ENCODE measurements at places on chromosomes 7 and 10.

- DNase-seq: no peak
These were observed 95.7 kb downstream of the CTTNBP2 start for GRCh38 chr7:117777335-117778142.

DNA sequence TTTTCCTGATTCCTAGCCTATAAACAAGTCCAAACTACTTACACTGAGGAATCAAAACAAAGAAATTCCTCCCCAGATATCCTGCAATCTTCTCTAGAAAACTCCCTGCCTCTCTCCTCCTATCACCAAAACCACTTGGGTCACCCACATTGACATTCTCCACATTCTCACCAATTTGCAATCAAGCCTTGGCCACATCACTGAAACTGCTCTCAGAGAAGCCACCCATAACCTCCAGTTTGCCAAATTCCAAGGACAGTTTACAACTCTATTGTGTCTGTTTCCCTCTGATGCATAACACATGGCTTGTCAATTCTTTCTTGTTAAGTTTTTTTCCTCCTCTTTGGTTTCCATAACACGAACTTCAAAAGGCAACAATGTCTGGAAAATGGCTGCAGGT lies 233.5 kb downstream of the XPNPEP1 start:
- no peak for DNase-seq

GRCh38 chr7:144473908-144474307 lies 70.4 kb upstream of the NOBOX start:
- no peak for DNase-seq

GRCh38 chr7:136266457-136266856 lies 289.3 kb upstream of the MTPN start:
- DNase-seq: no peak

DNA sequence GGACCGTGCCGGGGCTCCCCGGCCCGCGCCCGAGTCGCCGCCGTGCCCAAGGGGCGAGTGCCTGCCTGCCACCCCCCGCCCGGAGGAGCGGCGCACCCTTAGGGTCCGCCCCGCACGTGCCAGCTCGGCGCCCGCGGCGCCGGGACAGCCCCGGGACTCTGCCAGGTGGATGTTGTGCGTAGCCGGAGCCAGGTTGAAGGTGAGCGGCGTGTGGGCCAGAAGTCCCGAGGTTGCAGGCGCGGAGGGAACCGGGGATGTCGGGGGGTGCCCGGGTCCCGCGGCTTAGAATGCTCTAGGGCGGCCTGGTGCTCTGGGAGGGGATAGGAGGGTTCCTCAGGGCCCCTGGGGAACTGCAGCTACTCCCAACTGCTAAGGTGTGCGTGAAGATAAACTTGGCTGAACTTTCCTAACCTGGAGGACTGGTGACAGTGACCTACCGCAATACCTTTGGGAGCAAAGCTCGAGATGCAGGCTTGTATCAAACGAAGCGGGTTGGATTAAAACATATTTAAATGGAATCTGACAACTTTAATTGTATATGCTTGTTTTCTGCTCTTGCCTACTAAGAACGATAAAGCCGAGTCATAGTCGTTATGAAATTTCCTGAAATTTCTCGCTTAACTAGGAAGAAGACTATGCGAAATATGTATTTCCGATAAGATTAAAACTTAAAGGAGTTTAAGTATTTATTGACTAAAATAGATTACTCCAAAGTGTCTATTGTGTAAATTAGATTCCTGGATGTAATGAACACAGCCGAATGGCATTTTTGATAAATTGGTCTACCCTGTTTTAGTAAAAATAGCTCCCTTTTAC lies at the start of gene CUX1:
Gene CUX1 (plus strand): TSS at position 156 of the 816 bp plus-strand sequence. CDS start 14 bp downstream, at position 170.
- no peak for DNase-seq

GRCh38 chr7:107446988-107447387 lies 22.9 kb upstream of the GPR22 start:
- no peak for DNase-seq

- no peak for DNase-seq
These were observed 39.2 kb downstream of the ZNF467 start for GRCh38 chr7:149733924-149734790.

DNA sequence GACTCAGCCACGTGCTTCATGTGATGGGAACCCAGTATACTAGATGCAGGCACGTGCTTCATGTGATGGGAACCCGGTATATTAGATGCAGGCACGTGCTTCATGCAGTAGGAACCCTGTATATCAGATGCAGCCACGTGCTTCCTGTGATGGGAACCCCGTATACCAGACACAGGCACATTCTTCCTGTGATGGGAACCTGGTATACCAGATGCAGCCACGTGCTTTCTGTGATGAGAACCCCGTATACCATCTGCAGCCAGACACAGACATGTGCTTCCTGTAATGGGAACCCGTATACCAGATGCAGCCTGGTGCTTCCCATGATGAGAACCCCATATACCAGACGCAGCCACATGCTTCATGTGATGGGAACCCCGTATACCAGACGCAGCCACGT lies 44.0 kb downstream of the MGMT start:
- no peak for DNase-seq

GRCh38 chr7:71364551-71364950 lies 232.6 kb downstream of the GALNT17 start:
- no peak for DNase-seq

- no peak for DNase-seq
These were observed 513.9 kb downstream of the GATA3 start for GRCh38 chr10:8568401-8568800.

GRCh38 chr7:1050254-1050906 lies 6.0 kb downstream of the GPR146 start:
- DNase-seq: no peak

DNA sequence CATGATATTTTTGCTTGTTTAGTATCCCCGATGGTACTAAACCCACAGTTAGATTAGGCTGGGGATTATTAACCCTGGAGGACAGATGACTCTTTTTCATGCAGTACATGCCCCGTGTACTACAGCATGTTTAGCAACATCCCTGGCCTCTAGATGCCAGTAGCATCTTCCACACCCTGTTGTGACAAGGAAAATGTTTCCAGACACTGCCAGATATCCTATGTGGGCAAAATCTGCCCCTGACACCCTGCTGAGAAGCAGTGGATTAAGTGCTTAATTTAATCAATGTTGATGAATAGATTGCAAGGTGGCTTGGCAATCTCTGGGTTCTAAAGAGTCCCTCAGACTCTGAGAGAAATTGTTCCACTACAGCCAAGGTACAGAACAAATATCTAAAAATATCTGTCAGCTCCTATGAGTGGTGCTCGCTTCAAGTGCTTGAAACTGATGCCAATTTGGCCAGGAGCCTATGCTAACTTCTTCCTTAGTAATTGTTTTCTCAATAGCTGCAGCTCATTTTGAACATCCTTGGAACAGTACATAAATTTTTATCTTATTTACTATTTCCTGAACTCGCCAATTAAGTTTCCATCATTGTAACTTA lies 247.0 kb downstream of the SORCS1 start:
- DNase-seq: no peak

GRCh38 chr10:77571490-77571889 lies 66.1 kb downstream of the KCNMA1 start:
- DNase-seq: no peak

- no peak for DNase-seq
These were observed 133.3 kb downstream of the RAMP3 start for GRCh38 chr7:45290880-45291279.

DNA sequence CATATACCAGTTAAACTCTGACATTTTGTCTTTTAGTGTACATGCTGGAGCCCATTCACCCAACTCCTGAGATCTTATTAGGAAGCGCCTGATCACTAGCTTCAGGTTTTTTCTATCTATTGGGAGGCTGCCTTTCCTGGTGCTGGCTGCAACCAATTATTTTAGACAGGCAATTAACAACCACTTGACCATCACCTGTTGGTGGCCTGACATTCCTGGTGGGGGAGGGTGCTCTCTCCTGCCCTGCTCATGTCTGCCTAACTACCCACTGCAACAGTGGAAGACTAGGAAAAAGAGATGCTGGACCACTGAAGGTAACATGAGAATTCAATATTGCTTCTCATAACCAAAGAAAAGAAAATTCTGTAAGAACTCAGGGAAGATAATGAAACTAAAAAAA lies 190.3 kb upstream of the GRM3 start:
- DNase-seq: no peak

DNA sequence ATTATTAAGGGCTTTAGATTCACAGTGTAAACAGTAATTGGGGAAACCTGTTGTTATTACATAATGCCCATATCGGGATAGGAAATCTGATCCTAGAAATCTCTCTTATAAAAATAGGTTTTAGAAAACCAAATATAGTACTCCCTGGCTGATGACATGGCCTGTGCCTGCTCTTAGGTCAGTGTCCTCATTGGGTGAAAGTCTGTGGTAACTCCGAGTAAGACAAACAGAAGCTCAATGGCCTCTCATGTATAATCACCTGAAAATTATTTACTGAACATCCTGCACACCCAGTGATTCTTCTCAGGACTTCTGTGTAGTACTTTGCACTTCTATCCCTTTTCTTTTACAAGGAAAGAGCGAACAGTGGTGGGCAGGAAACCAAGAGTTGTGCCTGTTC lies 37.8 kb downstream of the SEM1 start:
- DNase-seq: no peak

DNA sequence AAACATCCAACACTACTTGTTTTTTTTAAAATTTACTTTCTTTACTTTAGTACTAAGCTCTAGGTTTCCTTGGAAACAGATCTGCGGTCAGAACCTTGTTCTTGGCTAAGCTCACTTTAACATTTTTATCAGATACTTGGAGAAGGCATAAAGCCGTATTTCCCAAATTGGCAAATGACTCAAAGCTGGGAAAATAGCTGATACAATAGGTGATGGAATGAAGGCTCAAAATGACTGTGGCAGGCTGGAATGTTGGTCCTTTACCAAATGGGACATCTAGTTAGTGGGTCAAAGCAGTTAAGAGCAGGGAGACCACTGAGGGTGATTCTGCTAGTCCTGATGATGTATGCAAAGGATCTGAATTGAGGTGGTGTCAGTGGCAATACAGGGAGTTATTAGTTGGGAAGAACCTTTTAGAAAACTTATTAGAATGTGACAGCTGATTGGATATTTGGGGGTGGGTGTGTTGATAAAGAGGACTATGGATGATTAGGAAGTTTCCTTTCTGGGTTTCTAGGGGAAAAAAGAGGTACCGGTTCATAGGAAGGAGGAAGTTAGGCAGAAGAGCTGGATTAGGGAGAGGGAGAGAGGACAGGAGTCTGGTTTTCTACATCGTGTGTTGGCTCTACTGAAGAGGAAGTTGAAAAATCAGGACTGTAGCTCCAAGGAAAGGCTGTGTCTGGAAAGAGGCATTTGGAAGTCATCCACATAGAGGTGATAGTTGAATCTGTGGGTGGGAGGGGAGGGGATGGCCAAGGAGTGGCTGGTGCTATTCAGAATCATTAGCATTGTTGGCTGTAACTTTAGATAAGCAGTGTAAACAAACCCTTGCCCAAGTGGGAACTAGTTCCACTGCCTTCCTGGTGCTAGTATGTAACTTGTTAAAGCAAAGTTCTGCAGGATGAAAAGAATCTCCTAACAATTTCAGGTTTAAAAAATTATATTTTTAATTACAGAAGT lies 13.1 kb downstream of the PLCE1 start:
- no peak for DNase-seq

DNA sequence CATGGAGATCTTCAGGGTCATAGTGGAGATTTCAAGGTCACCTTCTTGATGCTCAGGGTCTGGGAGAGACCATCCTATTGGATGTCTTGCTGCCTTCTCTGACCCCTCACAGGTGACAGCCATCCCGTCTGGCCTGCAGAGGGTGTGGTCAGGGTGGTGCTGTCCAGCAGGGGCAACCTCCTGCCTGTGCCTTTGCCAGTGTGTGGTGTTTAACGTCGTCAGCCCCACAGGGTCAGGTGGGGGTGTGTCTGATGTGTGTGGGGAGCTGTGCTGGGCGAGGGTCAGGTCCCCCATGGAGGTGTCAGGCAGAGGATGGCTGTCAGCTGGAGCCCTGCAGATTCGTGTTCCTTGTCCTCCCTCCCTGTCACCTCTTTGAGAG lies 16.5 kb downstream of the ADCY1 start:
- no peak for DNase-seq

DNA sequence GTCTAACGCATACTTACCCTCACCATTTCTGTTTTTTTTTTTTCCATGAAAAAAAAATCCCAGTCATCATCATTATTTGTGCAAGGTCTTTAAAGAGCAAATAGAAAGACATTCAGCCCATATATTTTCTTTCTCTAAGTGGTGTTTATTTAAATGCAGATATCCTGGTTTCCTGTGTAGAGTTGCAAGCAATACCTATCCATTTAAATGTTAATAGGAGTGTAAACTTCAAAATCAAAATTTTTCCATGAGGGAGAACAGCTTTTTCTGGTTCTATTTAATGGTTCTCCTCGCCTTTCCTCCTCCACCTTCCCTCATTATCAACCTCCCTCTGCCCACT lies 120.1 kb upstream of the AGK start:
- no peak for DNase-seq

- no peak for DNase-seq
These were observed 66.6 kb upstream of the ZNF479 start for GRCh38 chr7:57198801-57199200.

DNA sequence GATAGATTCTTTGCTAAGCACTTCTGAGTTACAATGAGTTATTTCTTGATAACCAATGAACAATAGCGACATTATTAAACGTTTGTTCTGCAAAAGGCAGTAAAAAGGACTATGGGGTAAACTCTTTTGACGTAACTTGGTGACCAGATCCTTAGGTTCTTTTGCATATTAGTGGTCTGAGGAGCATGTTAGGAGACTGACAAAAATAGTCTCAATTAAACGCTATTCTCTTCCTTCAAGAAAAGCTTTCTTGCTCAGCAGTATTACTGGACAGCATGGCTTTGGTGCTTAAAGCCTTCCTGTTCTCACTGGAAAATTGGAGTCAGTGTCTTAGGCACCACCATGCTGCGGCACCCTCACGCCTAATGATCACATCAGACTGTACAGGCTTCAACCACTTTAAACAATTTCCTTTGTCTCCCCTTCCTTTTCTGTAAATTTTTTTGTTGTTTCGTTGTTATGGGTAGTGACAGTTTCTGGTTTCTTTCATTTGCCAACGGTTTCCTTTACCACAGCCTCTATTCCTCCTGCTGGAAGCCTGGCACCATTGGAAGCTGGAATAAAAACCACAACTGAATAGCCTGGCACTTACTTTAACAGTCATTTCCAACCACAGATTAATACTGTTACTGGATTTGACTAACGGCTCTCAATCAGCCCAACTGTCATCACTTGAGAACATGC lies 49.2 kb upstream of the FAM133B start:
- no peak for DNase-seq

GRCh38 chr10:124946945-124947344 lies 5.0 kb downstream of the ZRANB1 start:
- no peak for DNase-seq

- DNase-seq: no peak
These were observed 10.6 kb downstream of the TBRG4 start for GRCh38 chr7:45100761-45101480.

Data from muscle of arm (tissue), 14 donors.